Pulmonary artery endothelial cell (primary cell): ENCODE measurements at places on chromosomes 7 and 10. TPM values are rescaled to one million over a fixed set of nuclear protein-coding genes. Genes with fewer than 3 reads are reported as not detected.

DNA sequence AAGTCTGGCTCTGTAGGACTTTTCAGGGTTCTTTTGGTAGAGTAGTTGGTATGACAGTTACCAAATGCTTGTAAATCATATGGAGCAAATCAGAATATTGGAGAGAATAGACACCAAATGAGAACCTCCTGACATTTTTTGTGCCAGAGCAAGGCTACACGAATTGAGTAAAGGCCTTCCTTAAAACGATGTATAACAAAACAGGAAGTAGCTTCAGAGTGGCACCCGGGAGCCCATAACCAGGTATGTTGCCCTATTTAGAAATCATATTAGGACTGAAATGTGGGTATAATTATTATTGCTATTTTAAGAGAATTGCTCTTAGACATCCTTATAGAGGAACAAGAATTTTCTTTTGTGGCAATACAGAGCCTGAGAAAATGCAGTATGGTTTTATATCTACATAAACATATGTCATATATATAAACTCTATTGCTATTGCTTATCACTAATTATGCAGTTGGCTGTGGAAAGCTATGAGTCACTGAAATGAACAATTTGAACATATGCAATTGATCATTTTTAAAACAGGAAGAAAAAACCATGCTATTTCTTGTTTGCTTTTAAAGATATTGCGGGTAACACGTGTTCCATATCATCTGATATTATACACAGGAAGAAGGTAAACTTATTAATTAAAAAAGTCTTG is 197.4 kb upstream of the MTPN start:
- DNase-seq = no peak

DNA sequence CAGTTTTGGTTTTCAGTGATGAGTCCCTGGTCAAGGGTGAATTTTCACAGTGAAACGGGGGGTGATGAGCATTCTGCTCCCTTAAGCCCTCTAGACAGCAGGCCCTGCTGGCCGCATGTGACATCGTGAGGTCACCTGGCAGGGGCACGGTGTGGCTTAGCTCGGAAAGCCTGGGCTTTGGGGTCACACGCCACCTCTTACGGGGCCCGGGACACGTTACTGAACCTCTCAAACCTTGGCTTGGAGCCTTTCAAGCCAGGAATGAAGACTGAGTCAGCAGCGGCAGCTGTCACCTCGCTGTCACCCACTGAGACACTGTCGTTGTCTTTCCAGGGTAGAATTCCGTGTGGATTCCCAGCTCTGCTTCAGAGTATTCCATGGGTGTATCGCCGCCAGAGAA is 4.1 kb downstream of the GET4 start:
- DNase-seq = no peak

DNA sequence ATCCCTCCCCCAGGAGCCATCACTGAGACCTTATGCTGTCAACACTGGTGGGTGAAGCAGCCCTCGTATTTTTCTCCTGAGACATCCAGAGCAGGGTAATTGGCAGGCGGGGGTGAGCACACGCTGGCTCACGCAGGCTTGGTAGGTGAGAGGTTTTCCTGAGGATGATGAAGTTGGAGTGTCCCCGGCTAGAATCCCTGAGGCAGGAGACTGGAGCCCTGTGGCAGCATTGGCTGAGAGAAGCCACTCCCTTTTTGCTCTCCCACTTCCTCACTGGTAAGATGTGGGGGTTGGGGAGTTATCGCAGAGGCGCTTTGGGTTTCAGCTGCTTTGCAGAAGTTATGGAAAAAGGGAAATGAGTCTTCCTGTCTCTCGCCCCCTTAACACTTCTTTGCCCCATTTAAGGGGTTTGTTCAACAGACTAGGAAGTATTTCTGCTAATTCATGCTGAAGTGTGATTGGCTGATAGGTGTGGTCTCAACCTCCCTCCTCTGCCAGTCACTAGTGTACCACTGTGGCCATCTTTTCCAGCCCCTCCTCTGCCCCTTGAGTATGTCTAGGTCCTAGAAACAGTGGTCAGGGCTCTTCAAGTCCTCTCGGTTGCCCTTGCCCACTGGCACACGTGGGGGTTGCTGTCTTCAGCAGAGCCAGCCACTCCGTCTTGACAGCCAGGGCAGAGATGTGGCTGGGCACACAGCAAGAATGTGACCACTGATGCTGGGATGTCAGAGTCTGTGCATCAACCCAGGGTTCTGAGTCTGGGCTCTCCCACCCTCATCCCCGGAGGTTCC is 5.7 kb downstream of the ARPC1B start:
- DNase-seq = peak; percentile 43

DNA sequence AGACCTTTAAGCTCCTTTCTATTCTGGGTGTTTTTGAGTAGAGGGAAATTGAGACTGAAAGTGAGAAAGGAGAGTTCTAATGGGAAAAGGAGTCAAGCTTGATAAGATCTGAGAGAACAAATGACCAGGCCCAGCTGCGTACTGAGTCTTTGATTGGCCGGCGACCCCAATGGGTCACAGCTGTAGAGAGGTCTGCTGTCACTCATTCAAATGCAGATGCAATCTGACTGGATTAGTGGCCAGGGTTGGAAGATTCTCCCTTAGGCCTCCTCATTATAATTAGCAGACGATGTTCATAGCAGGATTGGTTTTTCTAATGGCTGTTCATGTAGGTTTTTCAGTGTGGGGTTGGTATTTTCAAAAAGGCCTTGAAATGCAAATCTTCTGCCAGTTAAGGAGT is 127.2 kb upstream of the SLC25A13 start:
- DNase-seq = no peak

GRCh38 chr10:91294134-91294906 is 73.9 kb downstream of the PCGF5 start:
- DNase-seq = no peak

DNA sequence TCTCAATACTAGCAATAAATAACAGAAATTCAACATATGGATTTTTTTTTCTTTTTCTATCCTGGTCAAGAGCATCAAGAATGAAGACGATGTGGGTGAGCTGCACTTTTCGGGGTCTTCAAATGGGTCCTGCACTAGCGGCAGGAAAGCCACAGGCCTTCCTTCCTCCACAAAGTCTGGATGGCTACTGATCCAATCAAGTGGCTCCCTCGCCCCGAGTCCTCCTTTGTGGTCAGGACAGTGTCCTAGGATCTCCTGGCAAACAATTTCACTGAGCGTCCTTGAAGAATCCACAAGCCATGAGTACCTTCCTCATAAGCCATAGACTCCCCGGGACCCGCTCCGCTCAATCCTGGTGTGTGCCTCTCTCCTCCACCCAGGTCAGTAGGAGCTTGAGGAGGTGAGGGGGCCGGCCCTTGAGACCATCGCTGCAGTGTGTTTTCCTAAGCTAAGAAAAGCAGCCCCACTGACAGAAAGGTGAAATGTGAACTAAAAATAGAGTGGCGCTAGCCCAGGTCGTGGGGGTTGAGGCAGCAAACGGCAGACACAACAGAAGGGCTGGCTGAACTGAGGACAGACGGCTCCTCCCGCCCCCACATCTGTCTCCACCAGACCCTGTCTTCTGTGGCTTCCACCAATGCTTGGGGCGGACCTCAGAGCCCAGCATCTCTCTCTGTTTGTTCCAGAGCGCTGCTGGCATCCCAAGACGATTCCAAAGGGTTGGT is 202.3 kb downstream of the HERPUD2 start:
- no peak for DNase-seq

DNA sequence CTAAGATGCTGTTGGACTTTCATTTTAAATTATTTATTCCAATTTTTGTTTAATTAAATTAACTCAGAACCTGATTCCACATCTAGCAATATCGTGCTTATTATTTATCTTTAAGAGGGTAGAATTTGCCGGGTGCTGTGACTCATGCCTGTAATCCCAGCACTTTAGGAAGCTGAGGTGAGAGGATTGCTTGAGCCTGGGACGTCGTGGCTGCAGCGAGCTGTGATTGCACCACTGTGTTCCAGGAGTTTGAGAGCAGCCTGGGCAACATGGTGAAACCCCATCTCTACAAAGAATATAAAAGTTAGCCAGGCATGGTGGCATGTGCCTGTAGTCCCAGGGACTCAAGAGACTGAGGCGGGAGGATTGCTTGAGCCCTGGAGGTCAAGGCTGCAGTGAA is 47.8 kb downstream of the ZFAND4 start:
- DNase-seq = no peak

DNA sequence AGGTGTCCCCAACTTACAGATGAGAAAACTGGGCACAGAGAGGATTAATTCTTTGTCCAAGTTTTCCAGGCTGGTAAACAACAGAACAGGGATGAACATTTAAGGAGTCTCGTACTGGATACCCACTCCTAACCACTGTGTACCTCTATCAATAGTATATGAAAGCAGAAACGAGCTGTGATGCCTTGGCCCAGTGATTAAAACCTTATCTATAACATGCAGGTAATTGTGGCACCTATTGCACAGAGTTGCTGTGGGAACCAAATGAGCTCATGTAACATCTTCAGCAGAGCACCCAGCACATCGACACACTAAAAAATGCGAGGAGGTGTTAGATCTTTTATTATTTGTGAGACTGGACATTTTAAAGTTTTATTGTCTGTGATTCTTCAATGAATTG is 1.6 kb downstream of the TMEM273 start:
- DNase-seq = no peak

DNA sequence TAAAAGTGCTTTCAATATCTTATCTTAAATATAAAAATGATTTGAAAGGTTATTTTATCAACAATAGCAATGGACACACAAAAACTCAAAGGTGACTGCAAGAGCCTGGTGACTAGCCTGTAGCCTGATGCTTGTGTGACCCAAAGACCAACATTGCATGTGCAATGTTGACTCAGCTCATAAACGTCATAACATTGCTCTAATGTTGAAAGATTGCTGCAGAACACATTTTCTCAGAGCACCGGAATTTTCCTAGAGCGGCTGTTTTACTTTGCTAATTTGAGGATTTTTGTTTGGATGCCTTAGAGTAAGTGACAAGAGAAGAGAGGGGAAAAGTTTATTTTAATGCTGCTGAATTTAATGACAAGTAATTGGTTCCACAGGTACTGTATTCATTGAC is 107.1 kb downstream of the RAB18 start:
- DNase-seq = no peak

GRCh38 chr7:90666186-90666585 is 70.1 kb downstream of the CDK14 start:
- DNase-seq = no peak

DNA sequence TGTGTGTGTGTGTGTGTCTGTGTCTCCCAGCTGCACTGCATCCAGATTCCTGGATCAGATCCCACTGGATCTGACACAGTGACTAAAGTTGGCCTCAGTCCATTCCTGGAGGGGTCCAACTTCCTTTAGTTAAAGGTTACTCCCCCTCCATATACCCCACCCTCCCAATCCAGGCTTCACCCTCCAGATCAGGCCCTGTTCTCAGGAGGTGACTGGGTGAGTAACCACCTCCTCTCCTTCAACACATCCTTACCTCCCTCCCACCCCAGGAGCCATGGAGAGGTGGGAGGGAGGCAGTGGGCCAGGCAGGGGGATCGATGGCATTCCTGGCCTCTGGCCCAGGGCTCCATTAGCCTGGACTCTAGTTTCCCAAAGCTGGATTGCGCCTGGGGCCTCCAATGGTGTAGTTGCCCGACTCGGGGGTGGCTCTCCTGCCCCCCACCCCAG is 11.3 kb downstream of the KCNIP2 start:
- DNase-seq = no peak

DNA sequence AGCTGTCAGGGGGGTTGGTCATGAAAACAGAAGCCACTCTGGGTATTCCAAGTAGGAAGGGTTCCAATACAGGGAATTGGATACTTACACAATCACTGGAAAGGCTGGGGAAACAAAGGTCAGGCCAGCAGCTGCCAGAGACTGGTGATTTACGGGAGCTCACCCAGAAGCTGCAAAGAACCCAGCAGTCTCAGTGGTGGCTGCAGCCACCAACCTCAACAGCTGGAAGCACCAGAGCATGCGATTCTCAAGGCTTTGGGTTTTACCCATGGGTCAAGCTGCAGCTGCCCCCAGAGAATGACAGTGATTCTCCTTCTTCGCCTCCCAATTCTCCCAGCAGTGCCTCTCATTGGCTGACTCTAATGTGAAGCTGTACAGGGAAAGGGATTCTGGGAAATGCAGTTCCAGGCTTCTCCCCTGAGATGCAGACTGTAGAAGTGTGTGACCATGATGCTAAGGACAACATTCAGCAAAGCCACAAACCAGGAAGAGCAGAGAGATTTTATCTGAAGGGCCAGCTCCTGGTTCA is 107.2 kb upstream of the TCF7L2 start:
- no peak for DNase-seq

GRCh38 chr7:7103343-7104313 is 78.7 kb upstream of the C1GALT1 start:
- DNase-seq = peak; percentile 17

DNA sequence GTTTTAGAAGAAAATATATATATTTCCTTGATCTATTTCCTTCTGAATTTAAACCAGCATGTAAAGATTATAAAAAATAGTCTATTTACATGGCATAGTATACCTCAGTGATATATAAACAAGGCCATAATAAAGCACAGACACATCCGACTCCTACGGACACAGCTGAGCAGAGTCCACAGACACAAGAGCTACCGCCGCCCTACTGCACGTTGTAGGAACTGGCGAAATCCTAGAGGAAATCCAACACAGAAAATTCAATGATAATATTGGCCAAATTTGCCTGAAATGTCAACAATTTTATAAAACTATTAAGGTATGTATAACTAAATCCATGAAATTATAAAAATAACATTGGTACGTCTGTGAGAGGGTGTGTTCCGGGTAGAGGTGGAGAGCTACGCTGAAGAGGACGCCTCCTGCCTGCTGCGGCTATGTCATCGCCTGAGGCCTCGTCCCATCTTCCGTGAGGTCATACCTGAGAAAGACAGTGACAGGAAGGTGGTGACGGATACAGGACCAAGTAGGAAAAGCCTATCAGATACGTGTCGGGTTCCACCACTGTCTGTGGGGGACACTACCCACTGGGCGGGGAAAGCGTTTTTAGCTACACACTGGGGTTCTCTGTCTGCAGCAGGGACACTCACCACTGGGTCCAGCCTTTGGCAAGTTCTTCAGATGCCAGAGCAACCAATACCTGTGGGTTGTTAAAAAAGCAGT is 29.3 kb upstream of the NCAPG2 start:
- DNase-seq = no peak

GRCh38 chr7:73556208-73557107 is 1.0 kb downstream of the BCL7B start:
- no peak for DNase-seq

GRCh38 chr7:148492157-148492860 is 98.3 kb upstream of the C7orf33 start:
- no peak for DNase-seq

DNA sequence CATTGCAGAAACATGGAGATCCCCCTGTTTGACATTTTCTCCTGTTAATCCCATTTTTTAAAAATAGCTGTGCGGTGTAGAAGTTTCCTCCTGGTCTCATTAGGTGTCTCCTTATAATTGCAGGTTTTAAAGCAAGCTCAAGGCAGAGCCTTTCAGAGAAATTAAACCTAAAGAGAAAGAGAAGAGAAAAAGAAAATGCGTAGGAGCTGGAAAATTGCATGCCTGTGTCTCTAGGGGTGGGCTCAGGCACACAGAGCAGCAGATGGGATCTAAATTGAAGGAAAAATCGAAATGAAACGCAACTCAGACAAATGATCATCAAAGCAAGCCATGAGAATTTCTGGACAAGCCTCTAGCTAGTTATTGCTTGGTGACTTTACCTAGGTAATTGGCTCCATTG is 40.1 kb downstream of the GPR26 start:
- no peak for DNase-seq

Gene DOCK4
- 178 and 198 TPM in 2 replicates for total RNA-seq

Gene CCDC136
- total RNA-seq = 2.7 and 4.5 TPM in 2 replicates

Gene SNX13
- 26.6 and 29.1 TPM in 2 replicates for total RNA-seq

Gene HPS1
- total RNA-seq = 27.1 and 28.8 TPM in 2 replicates

Gene ZNF853
- 0.39 and 0.79 TPM in 2 replicates for total RNA-seq

Gene OR2A1
- total RNA-seq = 0.07 TPM in 1 of 2 replicates, not detected in the other

Gene EN2
- total RNA-seq = 0.04 TPM in 1 of 2 replicates, not detected in the other

Gene TNS3
- total RNA-seq = 15.8 and 30.4 TPM in 2 replicates

Gene ADAM8
- total RNA-seq = 0.33 and 0.46 TPM in 2 replicates
